ENCODE measurements at places on chromosomes 4 and X.

DNA sequence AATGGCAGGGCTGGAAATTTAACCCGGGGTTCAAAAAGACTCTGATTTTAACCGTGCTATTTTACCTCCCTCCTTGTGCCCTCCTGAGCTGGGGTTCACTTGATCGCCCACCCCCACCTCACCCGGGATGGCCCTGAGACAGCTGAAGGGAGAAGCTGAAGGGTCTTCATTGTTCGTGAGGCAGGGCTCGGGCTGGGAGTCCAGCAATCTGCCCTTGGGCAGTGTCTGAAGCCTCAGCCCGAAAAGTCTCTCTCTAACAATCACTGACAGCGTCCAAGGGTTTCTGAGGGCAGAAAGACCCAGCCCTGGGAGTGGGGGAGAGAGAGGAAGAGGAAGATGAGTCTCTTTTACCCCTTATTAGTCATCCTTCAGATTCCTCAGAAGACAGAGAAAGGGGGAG, 39.4 kb upstream of the PHOX2B start:
- no peaks in the 10 kb centered on the region for H3K4me1 ChIP-seq
- H3K27ac ChIP-seq, result no peak overlapping the region
- no peak for DNase-seq

DNA sequence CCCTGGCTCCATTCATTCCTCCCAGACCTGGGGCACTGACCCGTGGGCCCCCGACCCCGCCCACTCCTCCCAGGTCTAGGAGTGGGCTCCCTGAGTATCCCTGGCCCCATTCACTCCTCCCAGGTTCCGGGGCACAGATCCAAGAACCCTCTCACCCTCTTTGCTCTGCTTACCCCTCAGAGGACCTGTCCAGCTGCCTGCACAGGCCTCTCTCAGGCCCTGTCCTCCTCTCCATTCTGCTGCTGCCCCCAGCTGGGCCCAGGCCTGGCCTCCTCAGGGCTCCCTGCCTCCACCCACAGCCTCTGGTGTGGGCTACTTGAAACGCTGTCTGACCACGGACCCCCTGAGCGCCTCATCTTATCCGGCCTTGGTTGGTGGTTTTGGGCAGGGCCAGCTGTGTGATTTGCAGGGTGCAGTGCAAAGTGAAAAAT, 217.7 kb upstream of the PSAPL1 start:
- no peak for DNase-seq
- no peaks in the 10 kb centered on the region for H3K36me3 ChIP-seq
- H3K27ac ChIP-seq, result no peak overlapping the region
- no peaks in the 10 kb centered on the region for H3K4me1 ChIP-seq

DNA sequence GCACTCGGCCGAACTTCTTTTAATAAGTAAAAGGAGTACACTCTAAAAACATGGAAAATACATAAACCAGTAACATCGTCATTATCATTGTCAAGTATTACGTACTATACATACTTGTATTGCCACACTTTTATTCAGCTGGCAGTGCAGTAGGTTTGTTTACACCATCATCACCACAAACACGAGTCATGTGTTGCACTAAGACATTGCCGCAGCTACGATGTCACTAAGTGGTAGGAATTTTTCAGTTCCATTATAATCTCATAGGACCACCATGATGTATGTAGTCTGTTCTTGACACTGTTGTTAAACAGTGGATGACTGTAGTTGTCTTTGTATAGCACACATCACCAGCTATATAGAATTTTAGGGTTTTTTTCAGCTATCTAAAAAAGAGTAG, 48.0 kb upstream of the TMEM131L start:
- H3K27ac ChIP-seq, result no peak overlapping the region
- DNase-seq, result no peak
- H3K4me1 ChIP-seq, result no peaks in the 10 kb centered on the region
- H3K36me3 ChIP-seq, result no peaks in the 10 kb centered on the region
- H3K27me3 ChIP-seq, result no peaks in the 10 kb centered on the region

GRCh38 chr4:185134307-185134869, 8.7 kb upstream of the SLC25A4 start:
- H3K36me3 ChIP-seq, result no peaks in the 10 kb centered on the region
- H3K4me1 ChIP-seq, result peaks cover 23% of the 10 kb centered on the region
- H3K27ac ChIP-seq, result no peak overlapping the region
- H3K4me3 ChIP-seq, result no peak overlapping the region
- no peak for DNase-seq

DNA sequence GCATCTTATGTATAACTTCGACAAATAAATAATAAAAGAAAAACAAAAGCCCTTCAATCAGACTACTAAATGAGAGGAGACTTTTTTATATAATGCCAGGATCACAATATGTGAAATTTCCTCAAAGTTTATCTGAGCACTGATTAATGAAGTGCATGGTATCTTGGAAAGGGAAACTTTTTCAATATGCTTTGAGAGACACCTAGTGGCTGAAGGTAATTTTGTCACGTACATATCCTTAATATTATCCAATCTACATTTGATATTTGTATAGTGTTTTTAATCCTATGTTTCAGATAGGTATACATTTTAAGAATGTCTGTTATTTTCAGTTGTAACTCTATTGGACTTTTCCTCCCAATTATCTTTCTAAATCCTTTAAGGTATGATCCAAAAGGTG, 146.8 kb downstream of the KLHL4 start:
- H3K27ac ChIP-seq, result no peak overlapping the region
- H3K36me3 ChIP-seq, result no peaks in the 10 kb centered on the region
- no peak overlapping the region for H3K4me3 ChIP-seq
- H3K27me3 ChIP-seq, result no peaks in the 10 kb centered on the region
- DNase-seq, result no peak

GRCh38 chrX:78123190-78123589, 16.3 kb downstream of the TAF9B start:
- no peak overlapping the region for H3K27ac ChIP-seq
- no peak overlapping the region for H3K4me3 ChIP-seq
- H3K4me1 ChIP-seq, result no peaks in the 10 kb centered on the region
- H3K36me3 ChIP-seq, result peaks cover 94% of the 10 kb centered on the region
- DNase-seq, result no peak

- no peaks in the 10 kb centered on the region for H3K27me3 ChIP-seq
- H3K36me3 ChIP-seq, result peaks cover 3% of the 10 kb centered on the region
- H3K4me1 ChIP-seq, result peaks cover 9% of the 10 kb centered on the region
- no peak overlapping the region for H3K27ac ChIP-seq
- H3K4me3 ChIP-seq, result no peak overlapping the region
- no peak for DNase-seq
These were observed 17.5 kb downstream of the STX18 start for GRCh38 chr4:4524364-4524763.

DNA sequence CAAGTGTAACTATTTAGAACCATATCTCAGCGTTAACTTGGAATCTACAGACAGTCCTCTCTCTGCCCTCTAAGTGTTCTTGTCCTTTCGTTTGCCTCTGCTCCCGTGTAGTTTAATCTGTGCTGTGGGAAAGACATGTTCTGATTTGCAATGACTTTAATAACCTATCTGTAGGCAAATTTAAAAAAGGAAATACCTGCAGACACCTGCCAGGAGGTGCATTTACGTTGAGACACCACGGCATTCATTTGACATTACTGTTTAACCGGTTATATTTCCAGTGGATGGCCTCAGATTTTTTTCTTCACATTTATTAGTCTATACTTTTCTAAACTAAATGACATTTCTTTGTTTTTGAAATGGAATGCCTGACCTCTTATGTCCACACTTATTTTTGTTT, 997.9 kb upstream of the PCDH7 start:
- no peak overlapping the region for H3K27ac ChIP-seq
- no peaks in the 10 kb centered on the region for H3K36me3 ChIP-seq
- no peaks in the 10 kb centered on the region for H3K4me1 ChIP-seq
- no peaks in the 10 kb centered on the region for H3K27me3 ChIP-seq
- H3K4me3 ChIP-seq, result no peak overlapping the region

DNA sequence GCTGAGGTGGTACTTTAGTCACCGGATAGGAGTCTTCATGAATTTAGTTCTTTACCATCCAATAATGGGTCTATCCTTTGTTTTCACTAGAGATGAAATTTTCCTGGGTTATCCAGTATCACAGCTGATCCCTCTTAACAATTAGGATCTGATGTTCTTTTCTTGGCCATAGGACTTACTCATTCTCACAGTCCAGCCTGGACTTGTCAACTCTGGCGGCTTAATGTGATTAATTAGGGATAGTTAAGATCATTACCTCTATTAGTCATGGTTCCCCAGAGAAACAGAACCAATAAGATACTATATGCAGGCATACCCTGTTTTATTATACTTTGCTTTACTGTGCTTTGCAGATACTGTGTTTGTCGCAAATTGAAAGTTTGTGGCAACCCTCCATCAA, 272.7 kb upstream of the FAT4 start:
- no peak for DNase-seq
- H3K36me3 ChIP-seq, result no peaks in the 10 kb centered on the region
- no peaks in the 10 kb centered on the region for H3K27me3 ChIP-seq
- H3K27ac ChIP-seq, result no peak overlapping the region

DNA sequence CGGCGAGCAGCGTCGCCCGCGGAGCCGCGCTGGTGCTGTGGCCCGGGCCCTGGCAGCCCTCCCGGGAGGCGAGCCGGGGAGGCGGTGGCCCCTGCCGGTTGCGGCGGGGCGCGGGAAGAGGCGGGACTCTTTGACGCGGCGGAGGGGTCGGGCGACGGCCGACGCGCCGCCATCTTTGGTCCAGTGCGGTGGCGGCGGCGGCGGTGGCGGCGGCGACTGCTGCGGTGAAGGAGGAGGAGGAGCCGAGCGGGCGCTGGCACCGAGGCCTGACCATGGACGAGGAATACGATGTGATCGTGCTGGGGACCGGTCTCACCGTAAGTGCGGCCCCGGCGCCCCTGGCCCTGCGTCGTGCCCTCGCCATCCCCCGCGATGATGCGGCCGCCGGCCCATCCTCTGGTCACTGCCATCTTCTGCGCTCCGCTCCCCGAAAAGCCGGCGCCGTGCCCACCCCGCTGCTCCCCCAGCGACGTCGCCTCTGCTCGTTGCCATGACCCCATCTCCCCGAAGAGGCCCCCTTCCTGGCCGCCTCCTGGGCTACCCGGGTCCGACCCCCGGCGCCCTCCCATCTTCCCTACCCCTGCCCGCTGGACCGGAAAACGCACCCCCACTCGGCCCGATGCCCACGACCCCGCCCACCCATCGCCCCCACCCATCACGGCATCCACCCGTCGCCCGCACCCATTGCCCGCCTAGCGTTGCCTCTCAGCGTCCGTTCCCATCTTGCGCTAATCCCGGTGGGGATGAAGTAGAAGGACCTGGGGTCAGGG, at the start of gene GDI1:
Gene GDI1, plus strand, starts transcription at position 172 of the 770 bp plus-strand sequence. Its CDS starts 101 bp downstream, at position 273.
- peaks cover 47% of the 10 kb centered on the region for H3K36me3 ChIP-seq
- peak; percentile 82 for DNase-seq
- H3K4me1 ChIP-seq, result peaks cover 12% of the 10 kb centered on the region
- peak within 1 kb of the TSS; percentile 93 for H3K27ac ChIP-seq
- H3K27me3 ChIP-seq, result no peaks in the 10 kb centered on the region

- no peaks in the 10 kb centered on the region for H3K36me3 ChIP-seq
- H3K4me3 ChIP-seq, result no peak overlapping the region
- no peaks in the 10 kb centered on the region for H3K4me1 ChIP-seq
These were observed 443.1 kb downstream of the HNRNPD start for GRCh38 chr4:81930506-81931238.

GRCh38 chr4:124486423-124486822, 226.1 kb downstream of the ANKRD50 start:
- H3K36me3 ChIP-seq, result no peaks in the 10 kb centered on the region
- no peaks in the 10 kb centered on the region for H3K4me1 ChIP-seq
- H3K4me3 ChIP-seq, result no peak overlapping the region
- no peak for DNase-seq
